ENCODE measurements at places on chromosomes 13 and 19.

GRCh38 chr13:90375851-90376250 is 971.6 kb upstream of the MIR17HG start:
- DNase-seq, result no peak

- DNase-seq, result no peak
Observed at GRCh38 chr19:10045371-10045770, 32.1 kb downstream of the RDH8 start.

- no peak for DNase-seq
Observed at GRCh38 chr13:31733066-31733465, 6.3 kb upstream of the RXFP2 start.

GRCh38 chr13:43757266-43757665 is 29.5 kb downstream of the ENOX1 start:
- no peak for DNase-seq

- DNase-seq, result no peak
Observed at GRCh38 chr13:73399347-73400216, 340.8 kb downstream of the KLF5 start.
